Bronchus fibroblast of lung (primary cell): ENCODE measurements at places on chromosomes 1 and 21. TPM values are rescaled to one million over a fixed set of nuclear protein-coding genes. Genes with fewer than 3 reads are reported as not detected.

NHLH1 gene
- under 0.01 TPM in 1 of 2 replicates, not detected in the other for total RNA-seq

SLC44A3 gene
- 0.17 and 0.30 TPM in 2 replicates for total RNA-seq

TMPRSS2 gene
- total RNA-seq: not detected in 2 replicates

PRCC gene
- 41.6 and 43.2 TPM in 2 replicates for total RNA-seq

BRINP3 gene
- under 0.01 TPM in 1 of 2 replicates, not detected in the other for total RNA-seq

PTBP2 gene
- total RNA-seq: 11.1 and 15.1 TPM in 2 replicates

CSF3R gene
- not detected in 2 replicates for total RNA-seq

TNFRSF18 gene
- 0.34 TPM in 1 of 2 replicates, not detected in the other for total RNA-seq

CYP4Z1 gene
- total RNA-seq: not detected in 2 replicates

TGFB2 gene
- 0.59 and 0.84 TPM in 2 replicates for total RNA-seq

ENAH gene
- 26.3 and 33.6 TPM in 2 replicates for total RNA-seq

FLG gene
- not detected in 2 replicates for total RNA-seq

DNAJC28 gene
- total RNA-seq: 0.59 and 1.5 TPM in 2 replicates

TMEM52 gene
- 1.3 and 1.8 TPM in 2 replicates for total RNA-seq

RGS1 gene
- total RNA-seq: not detected in 2 replicates

SPAG17 gene
- total RNA-seq: not detected in 2 replicates

RAB7B gene
- 3.2 and 3.4 TPM in 2 replicates for total RNA-seq

GBP1 gene
- 13.6 and 14.4 TPM in 2 replicates for total RNA-seq

FCMR gene
- 1.0 and 1.2 TPM in 2 replicates for total RNA-seq

C8A gene
- not detected in 2 replicates for total RNA-seq

RHEX gene
- total RNA-seq: not detected in 2 replicates

KHDRBS1 gene
- 101 and 105 TPM in 2 replicates for total RNA-seq

RBM11 gene
- total RNA-seq: 0.15 TPM in 1 of 2 replicates, not detected in the other

DPT gene
- total RNA-seq: 0.15 TPM in 1 of 2 replicates, not detected in the other

PRAMEF26 gene
- not detected in 2 replicates for total RNA-seq

GNAT2 gene
- total RNA-seq: 0.30 TPM in 1 of 2 replicates, not detected in the other

WDR4 gene
- 6.7 and 8.3 TPM in 2 replicates for total RNA-seq

RUNX3 gene
- total RNA-seq: 2.1 and 4.7 TPM in 2 replicates

RORC gene
- total RNA-seq: 0.15 TPM in 1 of 2 replicates, not detected in the other

PTGS2 gene
- total RNA-seq: 0.17 and 0.45 TPM in 2 replicates

LSS gene
- 244 and 258 TPM in 2 replicates for total RNA-seq

HUNK gene
- total RNA-seq: under 0.01 and 0.34 TPM in 2 replicates

TEDDM1 gene
- not detected in 2 replicates for total RNA-seq

TSPEAR gene
- total RNA-seq: not detected in 2 replicates

OR2AJ1 gene
- not detected in 2 replicates for total RNA-seq

PRKAA2 gene
- 1.2 TPM in 2 replicates for total RNA-seq

PCP4L1 gene
- total RNA-seq: not detected in 2 replicates

HSPA13 gene
- total RNA-seq: 29.6 and 37.2 TPM in 2 replicates

SCP2 gene
- 72.4 and 83.9 TPM in 2 replicates for total RNA-seq

EXOC8 gene
- total RNA-seq: 5.5 and 5.7 TPM in 2 replicates

KRTAP19-1 gene
- total RNA-seq: not detected in 2 replicates

PPM1J gene
- total RNA-seq: 1.5 and 2.5 TPM in 2 replicates

GPR137B gene
- total RNA-seq: 7.1 and 14.0 TPM in 2 replicates

ASTN1 gene
- under 0.01 TPM in 1 of 2 replicates, not detected in the other for total RNA-seq

IL20 gene
- total RNA-seq: not detected in 2 replicates

LEFTY1 gene
- total RNA-seq: not detected in 2 replicates

F5 gene
- not detected in 2 replicates for total RNA-seq

CDC42BPA gene
- total RNA-seq: 13.4 and 16.6 TPM in 2 replicates

CATSPERE gene
- 0.15 and 0.50 TPM in 2 replicates for total RNA-seq

MYOCOS gene
- total RNA-seq: not detected in 2 replicates

TTC4 gene
- 20.5 and 21.9 TPM in 2 replicates for total RNA-seq

S100A14 gene
- 0.34 TPM in 1 of 2 replicates, not detected in the other for total RNA-seq
